ENCODE measurements at places on chromosomes 12 and 14.

DNA sequence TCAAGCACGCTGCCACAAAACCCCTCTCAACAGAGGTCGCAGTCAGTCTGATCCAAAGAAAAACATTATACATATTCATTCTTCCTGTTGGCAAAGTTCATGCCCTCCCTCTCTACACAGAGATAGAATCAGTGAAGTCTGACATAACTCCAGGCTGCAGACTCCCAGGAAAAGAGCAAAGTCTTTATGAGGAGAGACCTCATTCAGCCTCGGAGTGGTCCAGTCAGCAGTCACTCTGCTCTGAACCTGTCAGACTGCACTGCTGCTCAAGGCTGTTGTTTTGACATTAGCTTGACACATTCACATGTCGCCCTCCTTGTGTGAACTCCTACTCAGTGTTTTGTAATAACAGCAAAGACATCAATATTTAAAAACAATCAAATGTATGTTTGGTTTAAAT is 241.2 kb upstream of the G2E3 start:
- DNase-seq: no peak

GRCh38 chr12:106508966-106509365 is 73.8 kb upstream of the RFX4 start:
- no peak for DNase-seq

DNA sequence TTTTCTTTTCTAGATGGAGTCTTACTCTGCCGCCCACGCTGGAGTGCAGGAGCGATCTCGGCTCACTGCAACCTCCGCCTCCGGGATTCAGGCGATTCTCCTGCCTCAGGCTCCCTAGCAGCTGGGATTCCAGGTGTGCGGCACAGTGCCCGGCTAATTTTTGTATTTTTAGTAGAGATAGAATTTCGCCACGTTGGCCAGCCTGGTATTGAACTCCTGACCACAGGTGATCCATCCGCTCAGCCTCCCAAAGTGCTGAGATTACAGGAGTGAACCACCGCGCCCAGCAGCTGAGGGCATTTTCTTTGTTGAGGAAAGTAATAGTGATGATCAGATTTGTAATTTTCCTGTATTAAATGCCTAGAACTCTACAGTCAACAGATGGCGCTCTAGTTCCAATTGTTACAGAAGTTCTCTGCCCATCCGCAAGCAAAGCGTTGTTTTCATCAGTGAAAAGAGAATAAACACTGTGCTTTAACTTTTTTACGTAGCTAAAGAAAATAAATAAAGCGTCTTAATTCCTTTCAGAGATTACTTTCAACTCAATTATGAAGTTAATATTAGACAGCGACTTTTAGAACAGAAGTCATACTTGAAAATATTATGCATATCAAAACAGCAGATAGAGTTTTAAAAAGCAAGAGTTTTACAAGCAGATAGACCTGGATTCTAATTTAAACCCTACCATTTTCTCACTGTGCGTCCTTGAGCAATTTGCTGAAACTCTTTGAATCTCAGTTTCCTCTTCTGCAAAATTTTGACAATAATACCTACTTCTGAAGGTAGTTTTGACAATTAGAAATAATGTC is 335.1 kb downstream of the DUSP6 start:
- no peak for DNase-seq

DNA sequence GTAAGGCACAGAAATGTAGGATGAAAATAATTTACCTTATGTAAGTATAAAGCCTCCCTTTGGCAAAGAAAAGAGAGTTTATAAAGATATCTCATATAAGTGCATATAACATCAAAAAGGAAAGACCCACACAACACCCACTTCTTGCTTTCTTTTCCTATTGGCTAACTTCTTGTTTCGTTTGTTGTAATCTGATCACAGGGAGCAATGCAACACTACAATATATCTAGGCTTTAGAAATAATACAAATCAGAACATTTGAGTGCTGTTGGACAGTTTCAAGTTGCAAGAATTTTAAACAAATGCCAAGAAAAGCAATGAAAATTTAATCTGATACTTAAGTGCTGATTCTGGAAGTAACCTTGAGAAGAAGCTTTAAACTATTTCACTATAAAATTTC is 1.3 kb downstream of the FGD6 start:
- DNase-seq: no peak

DNA sequence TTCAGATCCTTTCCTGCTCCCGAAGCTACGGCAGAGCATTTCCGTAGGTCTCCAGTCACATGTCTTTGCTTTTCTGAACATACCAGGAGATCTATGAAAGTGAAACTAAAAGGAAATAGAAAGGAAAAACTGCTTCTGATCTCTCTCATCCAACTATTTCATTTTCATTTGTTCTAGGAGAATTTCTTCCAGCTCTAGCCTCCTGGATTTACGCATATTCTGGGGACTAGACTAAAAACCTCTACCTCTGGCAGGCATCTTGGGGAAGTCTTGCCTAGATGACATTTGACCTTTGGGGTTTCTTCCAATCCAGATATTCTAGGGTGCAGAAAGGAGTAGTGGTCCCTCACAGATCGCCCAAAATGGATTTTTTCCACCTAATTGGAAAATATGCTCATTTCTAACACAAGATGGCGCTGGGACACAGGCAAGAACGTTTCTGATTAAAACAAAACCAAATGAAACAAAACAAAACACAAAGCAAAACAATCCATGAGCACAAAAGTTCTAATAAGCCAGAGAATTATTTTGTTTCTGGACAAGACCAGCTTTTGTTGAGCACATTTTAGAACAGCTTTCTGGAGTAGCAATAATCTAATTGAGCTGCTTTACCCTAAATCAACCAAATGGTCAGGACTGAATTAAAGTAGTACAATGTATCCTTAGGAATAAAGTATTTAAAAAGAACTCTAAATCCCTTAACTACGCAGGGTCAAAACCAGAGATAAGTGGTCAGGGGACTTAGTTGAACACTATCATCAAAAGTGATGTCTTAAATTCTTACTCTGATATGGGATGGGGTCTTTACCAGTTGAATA is 12.3 kb upstream of the PARP11 start:
- no peak for DNase-seq

DNA sequence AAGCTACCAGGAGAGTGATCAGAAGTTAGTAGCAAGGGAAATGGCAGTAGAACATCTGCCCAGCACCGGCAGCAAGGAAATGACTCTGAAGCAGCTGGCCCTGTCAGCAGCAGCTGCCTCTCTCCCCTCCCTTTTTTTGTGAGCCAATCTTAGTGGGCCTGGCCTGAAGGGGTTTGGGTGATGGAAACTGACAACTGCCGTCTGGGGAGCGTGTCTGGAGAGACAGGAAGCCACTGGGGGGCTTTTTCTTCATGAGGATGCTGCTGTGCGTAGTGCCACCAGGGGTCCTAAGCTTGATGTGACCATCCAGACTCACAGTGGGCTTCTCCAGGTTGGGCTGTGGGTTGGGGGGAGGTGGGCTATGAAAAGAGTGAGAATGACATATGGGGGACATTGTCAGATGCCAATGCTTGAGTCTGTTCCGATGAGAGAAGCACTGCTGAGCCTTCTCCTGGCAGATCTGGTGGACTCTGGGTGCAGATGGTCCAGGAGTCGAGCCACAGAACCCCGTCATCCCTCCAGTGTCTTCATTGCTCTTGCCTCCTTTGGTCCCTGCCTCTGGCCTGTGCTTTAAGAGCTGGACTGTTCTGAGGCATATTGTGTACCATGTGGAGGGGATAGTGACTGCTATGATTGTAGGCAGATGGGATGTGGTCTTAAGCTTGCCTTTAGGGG is 87.6 kb upstream of the HIF1A start:
- DNase-seq: no peak

GRCh38 chr12:103085541-103085940 is 128.1 kb downstream of the ASCL1 start:
- no peak for DNase-seq

- DNase-seq: no peak
Measured at GRCh38 chr12:132218527-132218875, 74.2 kb downstream of the NOC4L start.

GRCh38 chr12:124658806-124659402 is 91.5 kb upstream of the NCOR2 start:
- DNase-seq: no peak

- DNase-seq: no peak
Measured at GRCh38 chr12:97267594-97268202, 194.9 kb upstream of the RMST start.

Data from activated effector memory CD4-positive, alpha-beta T cell treated with anti-CD3 and anti-CD28 coated beads, Interleukin-2, amount 50 U/mL, for 16 hours (primary cell).